ENCODE measurements at places on chromosomes 13 and 19. TPM values are rescaled to one million over a fixed set of nuclear protein-coding genes. Genes with fewer than 3 reads are reported as not detected.

Gene CLEC17A
- not detected for total RNA-seq

Gene KANK2
- not detected for total RNA-seq

Gene FGF22
- 0.42 TPM for total RNA-seq

Gene SOX1
- total RNA-seq, result not detected

Gene CILP2
- total RNA-seq, result 1.1 TPM

Gene CCNA1
- total RNA-seq, result not detected

Gene ZNF547
- total RNA-seq, result 2.1 TPM

Gene ZNF837
- total RNA-seq, result 1.0 TPM

Gene IGFL2
- not detected for total RNA-seq

Gene POP4
- total RNA-seq, result 42.0 TPM

Gene OR10H5
- total RNA-seq, result not detected

Gene TMEM145
- not detected for total RNA-seq

Gene ZNF177
- total RNA-seq, result 1.6 TPM

Gene PNMA8C
- total RNA-seq, result not detected
